ENCODE measurements at places on chromosomes 4 and X. TPM values are rescaled to one million over a fixed set of nuclear protein-coding genes. Genes with fewer than 3 reads are reported as not detected.

Gene HADH
- 42.8 TPM for total RNA-seq

DNA sequence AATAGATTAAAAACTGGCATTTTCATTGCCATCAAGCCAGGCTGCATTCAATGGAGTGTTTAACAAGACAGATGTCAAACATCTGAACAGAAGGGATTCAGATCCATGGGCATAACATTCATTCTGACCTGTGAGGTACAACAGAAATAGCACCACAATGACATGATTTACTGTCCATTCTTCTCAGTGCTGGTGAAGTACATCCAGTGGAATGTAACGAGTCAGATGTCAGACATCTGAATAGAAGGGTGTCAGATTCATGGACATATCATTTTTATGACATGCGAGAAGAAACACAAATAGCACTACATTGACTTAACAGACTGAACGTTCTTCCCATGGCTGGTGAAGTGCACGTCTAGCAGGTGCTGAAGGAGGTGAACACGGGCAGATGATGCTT is 186.4 kb downstream of the PPP4R3C start:
- no peaks in the 10 kb centered on the region for H3K4me1 ChIP-seq
- H3K27ac ChIP-seq, result no peak overlapping the region
- no peak overlapping the region for H3K4me3 ChIP-seq
- H3K36me3 ChIP-seq, result no peaks in the 10 kb centered on the region
- no peak for DNase-seq
- no peaks in the 10 kb centered on the region for H3K27me3 ChIP-seq

DNA sequence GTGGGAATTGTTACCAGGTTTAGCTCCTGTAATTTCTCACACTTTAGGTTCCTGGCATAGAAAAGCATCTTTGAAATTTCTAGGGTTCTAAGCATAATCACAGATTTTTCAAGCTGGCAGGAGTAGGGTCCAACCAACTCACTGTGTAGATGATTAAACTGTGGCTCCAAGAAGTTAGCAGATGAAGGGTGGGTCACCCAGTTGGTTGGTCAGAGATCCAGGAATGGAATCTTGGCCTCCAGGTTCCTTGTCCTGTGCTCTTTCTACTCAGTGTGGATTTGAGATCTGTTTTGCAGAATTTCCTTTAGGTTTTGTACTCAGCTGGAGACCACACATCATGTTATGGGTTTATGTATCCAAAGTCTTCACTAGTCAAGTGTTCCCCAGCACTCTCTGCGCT is 90.3 kb upstream of the MAML3 start:
- peaks cover 32% of the 10 kb centered on the region for H3K4me1 ChIP-seq
- H3K36me3 ChIP-seq, result no peaks in the 10 kb centered on the region
- no peak overlapping the region for H3K27ac ChIP-seq
- H3K27me3 ChIP-seq, result peaks cover 4% of the 10 kb centered on the region
- H3K4me3 ChIP-seq, result no peak overlapping the region

GRCh38 chr4:137524725-137525369 is 7.4 kb downstream of the PCDH18 start:
- no peaks in the 10 kb centered on the region for H3K36me3 ChIP-seq
- DNase-seq, result no peak
- no peaks in the 10 kb centered on the region for H3K4me1 ChIP-seq
- no peaks in the 10 kb centered on the region for H3K27me3 ChIP-seq
- H3K27ac ChIP-seq, result no peak overlapping the region
- H3K4me3 ChIP-seq, result no peak overlapping the region

GRCh38 chrX:45063319-45064095 is 137.2 kb downstream of the DIPK2B start:
- peaks cover 3% of the 10 kb centered on the region for H3K4me1 ChIP-seq
- DNase-seq, result no peak
- no peaks in the 10 kb centered on the region for H3K27me3 ChIP-seq
- H3K4me3 ChIP-seq, result no peak overlapping the region

DNA sequence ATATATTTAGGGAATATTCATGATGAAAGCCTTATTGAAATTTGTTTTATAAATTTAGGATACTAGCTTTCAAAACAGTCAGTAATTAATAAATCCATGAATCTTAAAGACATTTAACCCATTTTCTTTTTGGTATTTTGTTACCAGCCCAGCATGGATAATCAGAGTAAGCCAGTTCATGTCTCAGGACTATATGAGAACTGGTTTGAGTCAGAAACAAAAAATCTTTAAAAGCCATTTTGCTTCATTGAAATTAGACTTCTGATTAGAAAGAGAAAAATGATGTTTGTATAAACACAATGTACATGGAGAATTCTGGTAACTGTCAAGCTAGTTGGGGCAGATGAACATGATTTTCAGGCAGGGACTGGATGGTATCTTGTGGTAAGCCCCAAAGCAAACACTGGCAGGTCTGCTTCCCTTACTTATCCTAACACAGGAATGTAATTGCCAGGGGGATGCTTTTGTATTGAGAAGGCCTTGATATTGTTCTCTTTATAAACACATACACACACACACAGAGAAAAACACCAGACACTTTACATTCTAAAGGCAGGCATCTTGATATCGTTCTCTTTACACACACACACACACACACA is 9.4 kb downstream of the ARHGAP10 start:
- no peak for DNase-seq
- H3K36me3 ChIP-seq, result peaks cover 2% of the 10 kb centered on the region
- H3K27ac ChIP-seq, result peak overlapping the region; percentile 80
- H3K4me1 ChIP-seq, result peaks cover 39% of the 10 kb centered on the region

- H3K27me3 ChIP-seq, result no peaks in the 10 kb centered on the region
- no peak for DNase-seq
- H3K4me1 ChIP-seq, result no peaks in the 10 kb centered on the region
- H3K27ac ChIP-seq, result no peak overlapping the region
- no peak overlapping the region for H3K4me3 ChIP-seq
Measured at GRCh38 chrX:12400218-12400617, 261.9 kb downstream of the FRMPD4 start.

DNA sequence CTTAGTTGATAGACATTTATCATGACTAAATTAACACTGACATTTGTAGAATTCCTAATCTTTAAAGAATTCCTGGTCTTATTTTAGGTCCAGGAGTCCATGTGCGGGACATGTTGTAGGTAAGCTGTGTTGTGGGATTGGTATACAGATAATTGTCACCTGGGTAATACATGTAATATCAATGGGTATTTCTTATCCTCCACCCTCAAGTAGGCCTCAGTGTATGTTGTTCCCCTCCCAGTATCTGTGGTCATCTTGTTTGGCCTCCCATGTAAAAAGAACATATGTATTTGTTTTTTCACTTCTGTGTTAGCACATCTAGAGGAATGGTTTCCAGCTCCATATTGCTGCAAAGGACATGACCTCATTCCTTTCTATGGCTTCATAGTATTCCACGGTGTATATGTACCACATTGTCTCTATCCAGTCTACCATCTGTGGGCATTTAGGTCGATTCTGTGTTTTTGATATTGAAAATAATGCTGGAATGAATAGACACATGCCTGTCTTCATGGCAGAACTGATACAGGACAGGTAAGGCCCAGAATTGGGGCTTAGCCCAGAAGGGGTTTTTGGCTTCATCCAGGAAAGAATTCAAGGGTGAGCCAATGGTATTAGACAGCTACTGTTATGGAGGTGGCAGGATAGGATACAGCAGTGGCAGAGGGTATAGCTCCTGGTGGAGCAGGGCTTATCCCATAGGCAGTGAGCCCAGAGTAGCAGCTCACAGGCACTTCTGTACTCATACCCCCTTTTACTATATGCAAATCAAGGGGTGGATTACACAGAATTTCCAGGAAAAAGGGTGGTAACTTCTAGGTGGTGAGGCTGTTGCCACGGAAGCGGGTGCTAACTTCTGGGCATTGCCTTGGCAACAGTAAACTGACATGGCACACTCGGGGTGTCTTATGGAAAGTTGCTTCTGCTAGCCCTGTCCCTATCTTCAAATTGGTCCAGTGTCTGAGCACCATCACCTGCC is 66.1 kb upstream of the WDR1 start:
- peaks cover 40% of the 10 kb centered on the region for H3K4me1 ChIP-seq
- no peak overlapping the region for H3K27ac ChIP-seq
- no peak for DNase-seq

DNA sequence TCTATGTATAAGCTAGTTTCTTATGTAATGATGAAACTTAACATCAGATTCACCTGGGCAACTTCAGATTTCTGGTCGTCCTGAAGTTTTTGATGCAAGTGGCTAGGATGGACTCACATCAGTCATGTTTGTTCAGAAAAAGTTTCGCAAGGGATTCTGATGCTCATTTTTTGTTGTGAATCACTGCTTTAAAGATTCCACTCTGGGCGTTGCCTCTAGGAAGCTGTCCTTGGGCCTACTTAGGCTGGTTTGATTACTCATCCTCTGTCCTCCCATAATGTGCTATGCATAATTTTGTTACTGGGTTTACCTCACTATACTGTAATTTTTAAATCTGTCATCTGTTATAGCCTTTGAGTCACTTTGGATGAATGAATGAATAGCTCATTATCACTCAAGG is 30.8 kb downstream of the HERC3 start:
- no peaks in the 10 kb centered on the region for H3K27me3 ChIP-seq
- peaks cover 15% of the 10 kb centered on the region for H3K36me3 ChIP-seq
- no peak overlapping the region for H3K27ac ChIP-seq
- peaks cover 4% of the 10 kb centered on the region for H3K4me1 ChIP-seq

DNA sequence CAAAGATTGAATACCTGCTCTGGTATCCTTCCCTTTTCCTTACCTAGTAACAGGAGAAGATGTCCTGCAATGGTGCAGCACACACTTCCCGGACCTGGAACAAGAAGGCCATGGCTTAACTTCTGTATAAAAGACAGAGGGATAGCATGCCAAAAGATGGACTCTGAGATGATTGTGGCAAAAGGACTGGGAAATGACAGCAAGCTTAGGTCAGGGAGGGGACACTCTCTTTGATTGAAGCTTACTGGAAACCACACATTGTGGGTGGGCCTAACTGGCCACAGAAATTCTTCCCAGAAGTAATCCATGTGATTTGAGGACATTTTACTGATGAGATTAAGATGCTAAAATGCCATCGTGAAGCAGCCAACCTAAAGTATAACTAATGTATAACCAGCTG is 71.0 kb upstream of the OTUD4 start:
- no peak overlapping the region for H3K4me3 ChIP-seq
- no peak for DNase-seq

DNA sequence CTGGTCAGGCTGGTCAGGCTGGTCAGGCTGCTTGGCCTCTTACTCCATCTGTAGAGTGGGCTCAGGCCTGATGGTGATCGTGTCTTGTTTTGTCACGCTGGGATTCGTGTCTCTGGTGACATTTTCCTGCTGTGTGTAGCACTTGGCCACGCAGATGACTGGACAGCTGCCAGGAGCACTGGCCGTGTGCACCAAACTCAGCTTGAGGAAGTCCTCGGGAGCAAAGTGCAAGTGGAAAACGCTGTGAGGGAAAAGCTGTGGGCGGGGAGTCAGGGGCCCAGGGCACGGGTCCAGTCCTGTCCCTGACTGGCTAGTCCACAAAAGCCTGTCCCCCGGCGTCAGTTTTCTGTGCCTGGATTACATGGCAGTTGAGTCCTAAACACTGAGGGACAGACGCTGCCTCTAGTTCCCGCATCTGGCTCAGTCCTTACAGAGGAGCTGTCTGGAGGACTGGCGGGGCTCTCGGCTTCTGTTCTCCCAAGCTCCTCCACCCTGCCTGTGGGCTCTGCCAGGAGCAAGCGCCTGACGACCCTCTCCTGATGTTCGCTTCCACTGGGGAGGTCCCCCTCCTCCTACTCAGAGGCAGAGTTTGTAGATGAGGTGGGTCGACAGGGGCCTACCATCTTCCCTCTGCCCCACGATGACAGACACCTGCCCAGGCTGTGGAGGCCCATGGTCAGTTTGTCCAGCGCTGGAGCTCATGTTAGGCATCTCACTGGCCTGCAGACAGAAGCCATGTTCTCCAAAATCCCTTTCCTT is 35.9 kb upstream of the GRPEL1 start:
- peaks cover 18% of the 10 kb centered on the region for H3K27me3 ChIP-seq
- no peaks in the 10 kb centered on the region for H3K36me3 ChIP-seq
- H3K27ac ChIP-seq, result no peak overlapping the region

- DNase-seq, result no peak
- H3K4me1 ChIP-seq, result no peaks in the 10 kb centered on the region
- no peaks in the 10 kb centered on the region for H3K27me3 ChIP-seq
- H3K27ac ChIP-seq, result no peak overlapping the region
- no peaks in the 10 kb centered on the region for H3K36me3 ChIP-seq
- H3K4me3 ChIP-seq, result no peak overlapping the region
Measured at GRCh38 chr4:24226023-24226422, 336.2 kb upstream of the PPARGC1A start.

DNA sequence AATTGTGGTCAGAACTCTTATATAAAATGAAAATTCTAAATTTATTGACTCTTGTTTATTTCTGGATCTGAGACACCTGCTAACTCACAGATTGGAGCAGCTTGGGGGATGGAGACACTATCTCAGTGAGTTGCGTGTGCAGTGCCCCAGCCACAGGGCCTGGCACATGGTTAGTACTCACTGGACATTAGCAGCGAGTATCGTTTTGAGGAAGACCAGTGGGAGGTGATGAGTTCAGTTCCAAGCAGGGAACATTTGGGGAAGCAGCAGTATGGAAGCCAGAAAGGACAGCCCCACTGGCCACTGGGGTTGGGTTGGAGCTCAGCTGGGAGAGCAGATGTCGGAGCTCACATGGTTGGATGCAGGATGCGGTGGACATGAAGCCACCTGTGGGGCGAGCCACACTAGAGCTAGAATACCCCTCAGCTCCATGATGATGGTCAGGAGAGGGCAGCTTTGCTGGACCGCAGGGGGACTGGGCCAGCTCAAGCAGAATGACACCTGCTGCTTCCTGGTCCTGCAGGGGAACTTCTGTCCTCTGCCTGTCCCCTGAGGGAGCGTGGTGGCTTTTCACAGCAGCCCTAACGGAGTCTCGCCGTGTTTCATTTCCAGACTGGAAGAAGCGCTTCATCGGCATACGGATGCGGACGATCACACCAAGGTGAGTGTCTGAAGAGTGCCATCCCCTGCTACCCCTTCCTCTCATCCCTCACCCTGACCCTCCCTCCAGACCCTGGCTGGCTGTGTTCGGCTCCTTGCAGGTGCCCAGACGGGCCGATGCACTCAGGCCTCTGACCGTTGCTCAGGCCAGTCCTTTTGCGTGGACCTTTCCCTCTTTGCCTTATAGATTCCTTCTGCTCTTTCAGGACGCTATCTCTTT is 32.5 kb downstream of the HTRA3 start:
- peaks cover 2% of the 10 kb centered on the region for H3K27me3 ChIP-seq
- H3K4me1 ChIP-seq, result no peaks in the 10 kb centered on the region
- H3K36me3 ChIP-seq, result no peaks in the 10 kb centered on the region
- no peak overlapping the region for H3K4me3 ChIP-seq
- no peak overlapping the region for H3K27ac ChIP-seq

- peak overlapping the region; percentile 92 for H3K27ac ChIP-seq
- peaks cover 8% of the 10 kb centered on the region for H3K36me3 ChIP-seq
- peak overlapping the region; percentile 78 for H3K4me3 ChIP-seq
- no peak for DNase-seq
- H3K27me3 ChIP-seq, result no peaks in the 10 kb centered on the region
Measured at GRCh38 chrX:12967711-12968465, 7.0 kb upstream of the TMSB4X start.

- H3K27me3 ChIP-seq, result peaks cover 2% of the 10 kb centered on the region
- DNase-seq, result no peak
- no peak overlapping the region for H3K27ac ChIP-seq
- H3K4me1 ChIP-seq, result no peaks in the 10 kb centered on the region
Measured at GRCh38 chr4:56326363-56326762, 60.9 kb downstream of the AASDH start.

Measured in activated T-helper 2 cell treated with anti-CD3 and anti-CD28 coated beads, Interferon-gamma antibody, Interleukin-2, Interleukin-4, amounts not matched to agents 10 μg/mL and 5 μg/mL and 100 μg/mL, durations not matched to agents 14 hours and 24 hours and 36 hours (primary cell).